ENCODE measurements at places on chromosomes 6 and 20.

DNA sequence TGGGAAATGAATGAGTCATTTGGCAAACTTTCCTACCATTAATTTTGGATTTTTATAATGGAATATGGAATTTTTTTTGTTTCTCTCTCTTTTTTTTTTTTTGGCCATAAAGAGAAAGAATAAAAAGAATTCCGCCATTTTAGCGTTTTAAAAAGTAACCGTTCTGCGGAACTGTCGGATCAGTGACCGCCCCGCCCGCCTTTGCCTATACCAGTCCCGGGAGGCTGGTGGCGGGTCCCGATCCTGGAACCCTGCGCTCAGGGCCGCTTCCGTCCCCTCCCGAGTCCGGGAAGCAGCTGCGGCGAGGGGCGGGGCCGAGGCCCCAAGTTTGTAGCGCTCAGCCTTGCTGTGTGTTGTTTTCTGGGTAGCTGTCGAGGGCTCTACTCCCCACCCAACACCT, 609 bp downstream of the L3MBTL1 start:
- no peak for DNase-seq

DNA sequence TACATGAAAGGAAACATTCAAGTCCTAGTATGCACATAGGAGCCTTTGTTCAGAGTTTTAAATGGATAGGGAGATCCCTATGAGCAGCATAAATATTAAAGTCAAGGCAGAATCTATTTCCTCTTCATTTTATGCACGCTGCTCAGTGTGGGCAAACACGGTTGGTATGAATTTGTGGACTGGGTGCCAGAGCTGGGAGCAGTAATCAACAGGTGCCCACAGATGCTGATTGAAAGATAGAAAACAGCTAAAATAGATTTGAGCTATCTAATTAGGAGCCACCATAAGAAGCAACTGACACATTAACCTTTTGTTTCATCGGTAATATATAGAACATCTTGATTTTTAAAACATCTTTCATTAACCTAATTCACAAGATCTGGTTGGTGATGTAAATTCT, 175.5 kb downstream of the EYS start:
- no peak for DNase-seq

GRCh38 chr20:25040438-25040831, 17.5 kb downstream of the ACSS1 start:
- no peak for DNase-seq

- no peak for DNase-seq
Observed at GRCh38 chr6:126429866-126430265, 90.0 kb downstream of the CENPW start.

GRCh38 chr6:53439556-53439955, 90.8 kb upstream of the ELOVL5 start:
- no peak for DNase-seq

GRCh38 chr6:56432194-56432593, 184.8 kb upstream of the COL21A1 start:
- no peak for DNase-seq

DNA sequence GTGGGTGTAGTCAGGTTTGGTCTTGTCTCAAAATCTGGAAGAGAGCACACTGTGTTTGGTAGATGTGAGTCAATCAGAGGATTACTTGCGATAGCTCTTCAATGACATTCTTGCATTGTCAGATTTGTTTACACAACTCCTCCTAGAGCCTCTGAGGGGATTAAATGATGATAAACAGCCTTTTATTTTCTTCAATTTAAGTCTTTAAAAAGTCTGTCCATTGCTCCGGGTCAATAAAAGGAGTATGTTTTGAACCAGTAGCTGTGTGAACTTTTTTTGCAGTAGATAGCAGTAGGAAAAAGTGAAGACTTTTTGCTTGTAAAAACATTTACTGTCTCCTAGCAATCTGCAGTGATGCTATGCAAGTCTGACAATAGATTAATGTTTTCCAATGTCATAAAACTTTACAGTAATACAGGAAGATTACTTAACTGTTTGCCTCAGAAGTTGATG, 49.9 kb downstream of the GJA1 start:
- DNase-seq: no peak

GRCh38 chr20:142290-142689, at the start of gene DEFB126:
Gene DEFB126 (plus strand): TSS chr20:142590. CDS start chr20:142629, 39 bp downstream.
- DNase-seq: no peak

DNA sequence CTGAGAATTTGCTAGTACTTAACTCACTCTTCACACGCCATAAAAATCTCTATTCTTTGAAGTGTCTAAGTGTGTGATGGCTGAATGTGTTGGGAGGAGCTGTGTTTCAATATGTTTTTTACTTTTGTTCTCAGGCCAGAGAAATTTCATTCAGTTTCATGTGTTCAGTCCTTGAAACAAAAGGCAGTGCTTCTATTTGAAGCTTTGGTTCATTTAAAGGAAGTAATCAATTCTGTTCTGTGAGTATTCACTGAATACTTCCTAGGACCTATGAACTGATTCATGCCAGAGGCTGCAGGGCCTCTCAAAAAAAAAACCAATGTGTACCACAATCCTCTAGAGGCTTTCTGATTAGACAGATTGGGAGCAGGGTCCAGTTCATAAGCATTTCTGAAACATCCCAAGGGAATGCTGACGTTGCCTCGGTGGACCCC, 12.4 kb upstream of the F13A1 start:
- no peak for DNase-seq

DNA sequence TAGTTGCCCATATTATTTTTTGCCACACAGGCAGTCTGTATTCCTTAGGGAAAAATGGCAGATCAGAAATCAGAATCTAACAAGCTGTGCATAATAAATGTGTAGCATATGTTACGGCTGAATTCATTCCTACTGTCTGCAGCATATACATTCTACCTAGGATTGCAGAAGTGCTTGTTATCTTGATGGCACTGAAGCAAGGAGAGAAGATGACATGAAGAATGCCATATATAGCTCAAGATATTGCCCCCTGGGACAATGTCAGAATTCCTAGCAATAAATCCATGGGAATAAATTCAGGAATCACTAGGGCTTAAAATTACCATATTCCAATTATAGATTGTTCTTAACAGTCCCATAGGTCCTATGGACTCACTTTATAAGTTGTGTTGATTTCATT, 293.0 kb upstream of the CNR1 start:
- DNase-seq: no peak

GRCh38 chr6:108616973-108617372, 56.3 kb downstream of the FOXO3 start:
- no peak for DNase-seq

DNA sequence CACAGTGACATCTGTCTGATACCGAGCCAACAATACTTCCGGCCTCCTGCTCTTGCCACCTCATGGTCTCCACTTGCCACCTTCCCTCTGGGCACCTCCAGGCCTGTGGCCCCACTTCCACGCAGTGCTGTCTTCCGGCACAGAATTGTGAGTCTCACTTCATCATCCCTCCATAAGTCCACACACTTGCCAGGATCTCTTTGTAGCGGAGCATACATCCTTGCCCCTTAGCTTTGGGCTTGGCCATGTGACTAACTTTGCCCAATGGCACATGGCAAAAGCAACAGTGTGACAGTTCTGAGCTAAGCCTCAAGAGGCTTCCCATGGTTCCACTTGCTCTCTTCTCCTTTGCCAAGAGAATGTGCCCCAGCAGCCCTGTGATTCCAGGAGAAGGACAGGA, 4.5 kb upstream of the C20orf202 start:
- DNase-seq: no peak

DNA sequence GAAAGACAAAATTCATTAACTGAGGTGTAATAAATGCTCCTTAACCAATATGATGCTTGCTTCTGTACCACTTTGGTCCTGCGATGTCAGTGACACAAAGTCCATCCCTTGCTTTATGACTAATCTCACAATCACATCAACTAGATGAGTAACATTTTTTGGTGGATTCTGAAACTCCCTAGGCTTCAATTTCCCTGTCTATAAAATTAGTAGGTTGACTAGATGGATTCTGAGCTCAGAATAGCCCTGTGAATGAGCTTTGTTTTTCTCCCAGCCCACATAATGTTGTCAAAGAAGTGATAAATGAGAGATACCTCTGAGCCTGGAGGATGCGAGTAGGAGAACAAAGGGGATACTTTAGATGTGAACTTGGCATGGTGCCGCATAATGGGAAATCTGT, 9.1 kb downstream of the TXLNB start:
- DNase-seq: no peak

DNA sequence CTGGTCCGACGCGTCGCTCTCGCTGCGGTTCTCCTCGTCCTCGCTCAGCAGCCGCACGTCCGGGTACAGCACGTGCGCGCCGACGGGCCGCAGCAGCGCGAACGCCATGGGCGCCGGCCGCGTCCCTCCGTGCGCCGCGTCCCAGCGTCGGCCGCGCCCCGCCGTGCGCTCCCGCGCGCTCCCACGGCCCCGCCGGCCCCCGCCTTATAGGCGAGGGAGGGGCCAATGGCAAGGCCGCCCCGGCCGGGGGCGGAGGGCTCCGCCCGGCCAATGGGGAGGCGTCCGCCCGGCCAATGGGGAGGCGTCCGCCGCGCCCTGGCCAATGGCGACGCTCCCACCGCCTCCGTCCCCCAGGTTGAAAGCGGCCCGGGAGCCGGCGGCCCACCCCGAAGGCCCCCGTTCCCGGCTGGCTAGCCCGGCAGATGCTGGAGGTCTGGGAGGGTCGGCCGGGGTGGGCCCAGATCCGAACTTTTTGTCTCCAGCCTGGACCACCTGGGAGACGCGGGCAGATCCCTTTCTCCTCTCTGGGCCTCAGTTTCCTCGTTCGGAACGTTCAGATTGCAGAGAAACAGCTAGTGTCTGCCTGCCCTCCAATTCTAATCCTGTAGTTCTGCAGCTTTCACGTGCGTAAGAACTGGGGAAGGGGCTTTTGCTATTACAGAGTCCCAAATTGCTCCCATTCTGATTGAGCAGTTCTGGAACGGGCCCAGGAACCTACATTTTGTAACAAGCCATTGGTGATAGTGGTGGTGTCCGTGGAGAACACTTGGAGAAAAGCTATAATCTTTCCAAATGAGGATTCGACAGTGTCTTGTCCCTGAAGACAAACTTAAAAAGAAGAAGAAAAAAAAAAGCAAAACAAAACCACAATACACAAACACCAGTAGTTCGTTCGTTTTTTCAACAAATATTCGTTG, at the start of gene TCF15:
Gene TCF15, minus strand, starts transcription at position 180 of the 917 bp plus-strand sequence. Its CDS starts 72 bp downstream, at position 108.
- DNase-seq: no peak

DNA sequence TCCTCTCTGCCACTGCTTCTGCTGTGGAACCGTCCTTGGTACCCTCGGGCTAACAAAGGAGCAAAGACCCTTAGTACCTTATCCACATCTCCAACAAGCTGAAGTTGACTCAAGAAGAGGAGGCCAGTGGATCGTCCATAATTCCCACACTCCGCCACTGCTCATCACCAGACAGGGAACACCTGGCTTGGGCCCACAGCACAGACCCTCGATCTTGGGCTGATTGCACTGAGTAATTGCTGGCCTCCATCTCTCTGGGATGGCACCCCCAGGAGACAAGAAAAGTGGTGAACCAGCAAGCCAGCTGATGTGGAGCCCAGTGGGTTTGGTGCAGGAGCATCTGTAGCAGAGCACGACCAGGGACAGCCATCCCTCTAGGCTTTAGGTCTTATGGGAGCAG, 109.4 kb upstream of the GRIK2 start:
- no peak for DNase-seq

DNA sequence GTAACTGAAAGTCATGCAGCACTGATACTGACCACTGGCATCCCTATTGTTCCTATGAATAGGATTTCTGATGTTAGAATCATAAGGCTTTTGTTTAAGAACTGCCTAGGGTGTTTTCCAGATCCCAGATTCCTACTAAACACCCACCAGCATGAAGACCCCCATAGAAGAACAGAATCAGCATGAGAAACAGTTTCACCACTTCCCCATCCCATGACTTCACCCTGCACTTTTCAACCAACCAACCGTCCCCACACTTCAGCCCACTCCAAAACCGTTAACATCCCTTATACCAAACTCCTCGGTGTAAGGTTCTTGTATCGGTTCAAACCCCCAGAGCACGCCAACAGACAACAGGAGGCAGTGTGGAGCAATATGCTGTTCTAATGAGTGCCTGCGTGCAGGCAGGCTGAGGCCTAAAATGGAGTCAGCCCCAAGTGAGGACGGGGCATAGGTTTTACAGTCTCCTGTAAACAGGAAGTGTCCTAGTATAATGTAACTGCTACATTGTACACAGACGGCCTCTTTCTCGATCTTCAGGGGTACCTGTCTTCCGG, 11.4 kb upstream of the SSTR4 start:
- DNase-seq: no peak

DNA sequence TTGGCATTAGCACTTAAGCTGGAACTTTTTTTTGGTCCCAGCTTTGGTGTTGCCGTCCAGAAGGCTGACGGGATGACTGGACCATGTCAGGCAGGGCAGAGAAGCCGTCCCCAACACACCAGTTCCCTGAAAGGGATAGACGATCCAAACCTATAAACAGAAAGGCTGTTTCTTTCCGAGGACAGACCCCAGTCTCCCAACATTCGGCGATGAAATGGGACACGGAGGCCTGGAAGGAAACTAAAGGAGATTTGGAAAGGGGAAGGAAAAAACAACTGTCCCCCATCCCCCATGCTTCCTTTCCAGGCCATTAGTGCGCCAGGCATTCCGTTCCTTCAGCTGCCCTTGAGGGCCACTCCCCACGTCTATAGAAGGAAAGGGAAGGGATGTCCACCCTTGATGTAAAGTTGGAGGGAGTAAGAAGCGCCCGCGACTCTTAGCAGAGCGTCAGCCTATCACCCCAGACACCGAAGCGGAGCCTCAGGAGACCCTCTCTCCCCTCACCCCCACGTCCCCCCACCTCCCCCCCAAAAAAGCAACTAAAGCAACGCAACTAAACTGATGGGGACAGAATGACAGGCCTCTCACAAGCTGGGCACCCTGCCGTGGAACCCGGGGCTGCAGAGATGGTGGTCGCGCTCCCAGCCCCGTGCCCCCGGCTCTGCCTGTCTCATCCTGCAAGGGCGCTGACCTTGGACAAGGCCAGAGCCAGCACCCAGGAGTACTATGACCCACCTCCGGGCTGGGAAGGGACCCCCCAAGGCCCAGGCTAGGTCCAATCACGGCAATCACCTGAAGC, 638 bp downstream of the BLCAP start:
- DNase-seq: no peak

DNA sequence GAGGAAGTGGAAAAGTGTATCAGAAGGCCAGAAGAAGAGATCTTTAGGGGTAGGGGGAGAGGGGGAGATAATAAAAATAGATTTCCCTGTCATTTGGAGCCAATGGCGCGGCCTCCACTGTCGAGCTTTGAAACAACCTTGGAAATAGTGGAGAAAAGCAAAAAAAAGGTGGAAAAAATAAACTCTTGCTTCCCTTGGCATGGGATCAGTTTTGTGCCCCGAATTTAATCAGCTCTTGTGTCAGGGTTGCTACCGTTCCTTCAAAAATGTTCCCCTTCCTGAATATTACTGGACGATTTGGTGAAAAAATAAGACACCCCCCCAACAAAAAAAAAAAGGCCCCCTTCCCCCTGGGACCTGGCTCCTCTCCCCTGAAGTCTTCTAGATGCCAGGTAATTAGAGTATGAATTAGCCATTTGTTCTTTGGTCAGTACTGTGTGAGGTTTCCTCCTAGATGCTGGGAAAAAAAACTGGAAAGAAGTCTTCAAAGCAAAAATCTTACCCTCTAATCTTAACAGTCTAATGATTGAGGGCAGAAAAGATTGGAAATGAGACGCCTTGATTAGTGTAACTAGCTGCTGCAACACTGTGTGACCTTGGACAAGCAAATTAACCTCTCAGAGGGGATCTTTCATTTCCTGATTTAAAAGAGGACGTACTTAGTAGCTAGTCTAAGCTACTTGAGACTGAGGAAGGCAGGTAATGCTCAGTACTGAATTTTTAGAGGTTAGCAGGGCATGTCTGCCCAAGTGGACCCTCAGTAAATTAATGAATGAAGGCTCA, 872 bp upstream of the RBM39 start:
- no peak for DNase-seq

Measured in stimulated activated CD4-positive, alpha-beta T cell treated with anti-CD3 and anti-CD28 coated beads, Interleukin-15, amount 100 ng/mL, for 48 hours (primary cell).